ENCODE measurements at places on chromosomes 12 and 14.

GRCh38 chr12:6830286-6830890, 2.2 kb downstream of the P3H3 start:
- no peak for DNase-seq

- DNase-seq, result no peak
These were observed 3.5 kb downstream of the KRT3 start for GRCh38 chr12:52792185-52793029.

GRCh38 chr12:105835580-105836241, 303.0 kb downstream of the NUAK1 start:
- no peak for DNase-seq

DNA sequence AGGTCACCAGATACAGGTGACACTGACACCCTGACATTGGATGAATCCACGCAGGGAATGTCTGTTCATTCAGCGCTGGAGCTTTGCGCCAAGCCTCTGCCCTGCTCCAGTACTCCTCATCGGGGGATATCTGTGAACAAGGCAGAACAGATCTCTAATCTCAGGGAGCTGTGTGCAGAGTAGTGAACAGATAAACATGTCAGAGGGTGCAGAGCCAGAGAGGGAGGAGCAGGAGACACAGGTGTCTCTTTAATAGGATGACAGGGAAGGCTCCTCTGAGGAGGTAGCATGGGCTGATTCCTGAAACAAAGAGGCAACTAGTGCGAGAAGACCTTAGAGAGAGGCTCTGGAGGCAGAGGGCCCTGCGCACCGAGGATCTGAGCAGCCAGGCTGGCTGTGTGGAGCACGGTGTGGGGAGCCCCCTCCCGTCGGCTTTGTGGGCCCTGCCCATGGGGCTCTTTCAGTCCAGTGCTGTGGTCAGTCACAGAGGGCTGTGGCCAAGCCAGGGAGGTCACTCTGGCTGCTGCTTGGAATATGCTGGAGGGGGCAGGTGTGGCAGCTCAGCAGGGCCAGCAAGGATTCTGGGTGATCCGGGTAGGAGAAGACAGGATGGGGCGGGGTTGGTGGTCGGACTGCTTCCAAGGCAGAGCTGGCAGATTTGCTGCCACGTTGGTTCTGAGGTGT, 55.6 kb downstream of the TECPR2 start:
- DNase-seq, result no peak

GRCh38 chr12:69131077-69131476, 108.3 kb upstream of the CPSF6 start:
- DNase-seq, result no peak

GRCh38 chr12:103161582-103162362, 204.3 kb downstream of the ASCL1 start:
- no peak for DNase-seq

Data from coronary artery (tissue), 2 donors.